GM06990 (cell line): ENCODE measurements at places on chromosomes 13 and 19.

GRCh38 chr13:102472650-102473049 lies 70.8 kb upstream of the FGF14 start:
- DNase-seq: no peak

DNA sequence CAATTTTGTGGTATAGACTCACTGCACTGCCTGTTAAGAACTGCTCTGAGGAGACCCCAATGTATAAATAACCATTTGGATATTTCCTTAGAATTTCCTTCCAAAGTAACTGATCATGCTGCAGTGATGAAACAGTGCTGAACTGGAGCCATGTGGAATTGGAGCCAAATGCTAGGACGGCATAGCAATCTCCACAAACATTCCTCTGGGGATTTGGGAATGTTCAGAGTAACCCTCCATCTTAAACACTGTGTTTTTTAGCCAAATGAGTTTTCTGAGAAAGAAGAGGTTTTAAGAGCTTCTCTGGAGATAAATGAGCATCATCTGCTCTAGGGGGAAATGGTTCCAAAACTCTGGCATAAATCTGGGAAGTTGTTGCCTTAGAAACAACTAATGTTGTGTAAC lies 98.2 kb downstream of the OLFM4 start:
- no peak for DNase-seq

DNA sequence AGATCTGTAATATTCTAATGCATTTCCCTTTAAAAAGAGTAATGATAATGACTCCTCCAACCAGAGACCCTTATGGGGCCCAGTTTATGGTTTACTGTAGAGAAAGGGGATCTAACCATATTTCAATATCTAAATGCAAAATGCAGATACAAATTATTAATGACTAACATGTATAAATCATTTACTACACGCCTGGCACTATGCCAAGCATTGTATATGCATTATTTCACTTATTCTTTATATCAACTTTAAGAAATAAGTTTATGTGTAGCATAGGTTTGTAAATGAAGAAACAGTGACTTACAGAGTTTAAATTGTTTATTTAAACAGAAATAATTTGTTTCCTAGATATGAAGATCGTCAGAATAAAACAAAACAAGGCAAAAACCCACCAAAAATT lies 86.2 kb upstream of the SCEL start:
- no peak for DNase-seq

- no peak for DNase-seq
Measured at GRCh38 chr19:49685845-49686332, 3.5 kb upstream of the ADM5 start.
